Stimulated activated CD4-positive, alpha-beta T cell treated with anti-CD3 and anti-CD28 coated beads, Interleukin-1b, Interleukin-23, amount 100 ng/mL, for 1 hour (primary cell): ENCODE measurements at places on chromosomes 5 and 9.
A peak's percentile ranks its signal among the peaks of the same experiment; 100 is the strongest.

DNA sequence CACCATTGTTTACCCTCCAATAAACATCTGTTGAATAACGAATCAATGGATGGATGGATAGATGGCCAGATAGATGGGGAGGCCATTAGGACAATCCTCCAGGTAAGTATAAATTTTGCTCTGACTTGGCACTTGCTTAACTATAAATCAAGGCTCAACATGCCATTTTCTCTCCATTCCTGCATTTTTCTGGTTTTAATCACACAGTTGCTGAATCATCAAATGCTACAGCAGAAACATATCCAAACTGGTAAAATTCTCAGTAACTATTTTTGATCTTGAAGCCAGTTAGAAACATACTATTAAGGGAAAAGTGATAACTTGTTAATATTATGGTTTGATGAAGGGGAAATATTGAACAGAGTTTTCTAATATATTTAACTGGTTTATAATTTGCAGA is 71.5 kb upstream of the MTAP start:
- no peak for DNase-seq

GRCh38 chr9:120792898-120793765 is at the start of gene FBXW2:
Gene FBXW2 (minus strand): TSS chr9:120793416. CDS start chr9:120788258, 5,158 bp downstream.
- peak; percentile 76 for DNase-seq

DNA sequence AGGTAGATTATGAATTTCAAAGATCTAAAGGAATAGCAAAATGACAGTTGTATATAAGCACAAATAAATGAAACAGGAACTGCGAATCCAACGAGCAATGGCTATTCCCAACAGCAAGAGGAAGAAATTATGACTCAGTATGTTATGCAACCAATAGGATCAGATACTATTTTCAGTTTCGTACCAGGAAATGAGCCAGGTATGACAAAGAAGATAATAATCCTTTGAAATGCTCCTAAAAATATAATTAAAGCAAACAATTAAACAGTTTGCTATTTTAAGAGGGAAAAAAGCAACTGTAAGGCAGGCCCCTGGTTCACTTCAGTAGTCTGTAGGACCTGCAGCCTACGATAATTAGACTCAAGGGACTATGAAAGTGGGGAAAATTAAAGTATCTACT is 58.9 kb downstream of the AUH start:
- DNase-seq, result no peak

GRCh38 chr5:34905564-34905963 is 9.7 kb downstream of the RAD1 start:
- DNase-seq, result no peak
